ENCODE measurements at places on chromosomes 7 and 10.
A peak's percentile ranks its signal among the peaks of the same experiment; 100 is the strongest.

GRCh38 chr10:90089719-90090118 is 388.3 kb downstream of the KIF20B start:
- DNase-seq, result no peak

DNA sequence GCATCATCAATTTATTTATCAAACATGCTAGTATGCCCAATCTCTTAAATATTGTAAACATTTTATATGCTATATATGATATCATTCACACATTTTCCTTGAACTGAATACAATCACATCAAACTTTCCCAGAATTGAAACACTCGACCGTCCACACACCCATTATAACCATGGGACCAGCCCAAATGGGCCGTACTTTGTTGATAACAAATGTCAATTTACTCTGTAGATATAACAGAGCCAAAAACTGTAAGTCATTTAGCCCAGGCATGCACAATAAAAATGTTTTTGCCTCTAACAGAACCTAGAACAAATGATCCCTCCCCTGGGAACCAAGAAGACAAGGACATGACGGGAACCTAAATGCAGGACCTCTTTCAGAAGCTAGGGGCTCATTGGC is 683 bp upstream of the ANKRD22 start:
- DNase-seq, result no peak

DNA sequence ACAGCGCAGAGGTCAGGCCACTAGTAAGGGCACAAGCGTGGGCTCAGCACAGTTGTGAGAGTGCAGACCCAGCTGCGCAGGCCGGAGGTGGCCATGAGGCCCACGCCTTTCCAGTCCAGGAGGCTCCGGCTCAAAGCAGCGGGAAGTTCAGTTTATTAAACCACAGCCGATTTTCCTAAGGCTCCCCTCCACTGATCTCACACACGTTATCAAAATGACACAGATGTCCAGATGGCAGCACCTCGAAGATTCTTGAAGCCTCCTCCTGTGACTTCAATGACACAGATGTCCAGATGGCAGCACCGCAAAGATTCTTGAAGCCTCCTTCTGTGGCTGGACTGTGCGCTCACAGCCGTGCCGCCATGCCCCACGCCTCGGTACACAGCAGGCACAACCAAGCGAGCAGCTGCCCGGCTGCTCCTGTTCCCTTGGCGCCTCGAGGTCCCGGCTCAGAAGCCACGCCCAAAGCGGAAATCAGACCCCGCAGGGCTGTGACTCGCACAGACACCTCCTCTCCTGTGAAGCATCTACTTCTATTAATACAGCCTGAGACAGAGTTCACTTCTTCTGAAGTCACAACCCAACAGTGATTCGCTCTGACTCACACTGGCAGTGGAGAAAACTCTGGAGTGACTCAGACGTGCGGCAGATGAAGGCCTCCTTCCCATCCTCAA is 122.7 kb downstream of the MAD1L1 start:
- peak; percentile 77 for DNase-seq

DNA sequence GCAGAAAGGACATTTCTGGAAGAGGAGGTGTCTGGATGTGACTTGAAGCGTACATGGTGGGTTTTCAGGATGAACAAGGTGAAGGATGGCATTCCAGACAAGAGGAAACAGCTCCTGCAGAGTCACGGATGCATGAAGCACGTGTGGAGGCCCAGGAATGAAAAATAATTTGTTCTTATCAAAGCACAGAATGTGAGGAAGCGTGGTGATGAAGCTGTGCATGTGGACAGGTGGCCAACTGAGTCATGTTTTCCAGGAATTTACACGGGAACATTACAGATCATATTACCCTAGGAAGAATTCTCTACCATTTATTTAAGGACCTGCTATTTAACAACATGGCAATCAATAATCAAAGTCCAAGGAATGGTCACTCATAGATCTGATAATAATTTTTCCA is 413.2 kb upstream of the KLF6 start:
- DNase-seq, result no peak

DNA sequence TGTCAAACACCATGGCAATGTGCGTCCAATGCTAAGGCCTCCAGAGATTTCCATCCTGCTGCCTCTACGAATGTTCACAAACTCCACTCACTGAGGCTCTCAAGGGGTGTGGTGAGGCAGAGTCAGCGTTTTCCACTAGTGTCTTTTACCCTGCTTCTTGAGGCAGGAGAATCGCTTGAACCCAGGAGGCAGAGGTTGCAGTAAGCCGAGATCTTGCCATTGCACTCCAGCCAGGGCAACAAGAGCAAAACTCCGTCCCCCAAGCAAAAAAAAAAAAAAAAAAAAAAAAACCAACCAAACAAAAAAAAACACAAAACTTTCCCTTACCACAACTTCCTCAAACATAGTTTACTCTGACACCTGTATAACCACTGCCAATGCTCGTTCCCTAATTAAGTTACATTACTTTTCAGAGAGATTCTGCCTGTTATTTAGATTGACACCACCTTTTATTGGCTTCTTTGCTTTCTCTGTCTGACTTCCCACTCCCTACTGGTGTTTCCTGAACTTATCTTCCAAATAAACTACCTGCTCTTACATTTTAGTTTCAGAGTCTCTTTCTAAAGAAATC is 102.1 kb upstream of the ZNF746 start:
- DNase-seq, result no peak

- no peak for DNase-seq
Measured at GRCh38 chr10:86366902-86367151, 232 bp upstream of the GRID1 start.

DNA sequence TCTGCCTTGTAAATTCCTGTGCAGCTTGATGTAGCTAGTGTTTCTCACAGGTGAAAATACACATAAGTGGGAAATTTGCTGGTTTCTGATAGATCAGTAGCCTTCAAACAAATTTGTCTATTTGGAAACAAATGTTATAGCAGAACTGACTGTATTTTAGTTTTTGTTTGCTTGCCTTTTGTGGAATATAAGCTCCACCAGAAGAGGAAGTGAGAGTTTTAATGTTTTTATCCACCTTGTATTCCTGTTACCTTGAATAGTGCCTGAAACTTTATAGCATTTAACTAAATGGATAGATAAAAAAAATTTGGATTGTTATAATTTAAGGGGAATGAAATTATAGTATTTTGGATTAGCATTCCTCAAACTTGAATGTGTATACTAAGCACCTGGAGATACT is 9.8 kb downstream of the WAC start:
- DNase-seq, result no peak

- no peak for DNase-seq
Measured at GRCh38 chr10:55509168-55509567, 708.1 kb upstream of the PCDH15 start.

GRCh38 chr10:58266003-58266825 is 1.5 kb downstream of the IPMK start:
- DNase-seq, result no peak

- DNase-seq, result no peak
Measured at GRCh38 chr7:31129067-31129466, 77.0 kb downstream of the ADCYAP1R1 start.

All from activated effector memory CD4-positive, alpha-beta T cell treated with anti-CD3 and anti-CD28 coated beads, Interleukin-2, amount 50 U/mL, for 16 hours (primary cell).